ENCODE measurements at places on chromosomes 16 and 17.
A peak's percentile ranks its signal among the peaks of the same experiment; 100 is the strongest.

DNA sequence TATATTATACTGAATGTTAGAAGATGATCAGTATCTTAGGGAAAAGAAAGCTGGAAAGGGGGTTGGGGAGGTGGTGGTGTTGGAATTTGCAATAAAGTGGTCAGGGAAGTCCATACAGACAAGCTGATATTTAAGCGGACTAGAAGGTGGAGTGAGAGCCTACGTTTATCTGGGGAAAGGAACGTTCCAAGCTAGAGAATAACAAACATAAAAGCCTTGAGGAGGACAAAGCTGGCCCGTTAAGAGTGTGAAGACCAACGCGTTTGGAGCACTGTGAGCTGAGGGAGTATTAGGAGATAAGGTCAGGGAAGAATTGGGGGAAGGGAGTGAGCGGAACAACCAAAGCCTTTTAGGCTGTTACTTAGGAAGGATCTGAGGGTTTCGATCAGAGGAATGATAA lies 1.4 kb downstream of the DDX42 start:
- DNase-seq: no peak

GRCh38 chr17:77306790-77307478 lies 166.2 kb downstream of the SEC14L1 start:
- DNase-seq: no peak

- peak; percentile 16 for DNase-seq
Observed at GRCh38 chr17:58587713-58588117, 73.3 kb upstream of the MTMR4 start.

- no peak for DNase-seq
Observed at GRCh38 chr17:57210972-57211411, 45.3 kb upstream of the MSI2 start.

- DNase-seq: no peak
Observed at GRCh38 chr17:38544839-38545209, 60.9 kb downstream of the SRCIN1 start.

GRCh38 chr16:67760206-67760955 lies 41.3 kb upstream of the GFOD2 start:
- no peak for DNase-seq

DNA sequence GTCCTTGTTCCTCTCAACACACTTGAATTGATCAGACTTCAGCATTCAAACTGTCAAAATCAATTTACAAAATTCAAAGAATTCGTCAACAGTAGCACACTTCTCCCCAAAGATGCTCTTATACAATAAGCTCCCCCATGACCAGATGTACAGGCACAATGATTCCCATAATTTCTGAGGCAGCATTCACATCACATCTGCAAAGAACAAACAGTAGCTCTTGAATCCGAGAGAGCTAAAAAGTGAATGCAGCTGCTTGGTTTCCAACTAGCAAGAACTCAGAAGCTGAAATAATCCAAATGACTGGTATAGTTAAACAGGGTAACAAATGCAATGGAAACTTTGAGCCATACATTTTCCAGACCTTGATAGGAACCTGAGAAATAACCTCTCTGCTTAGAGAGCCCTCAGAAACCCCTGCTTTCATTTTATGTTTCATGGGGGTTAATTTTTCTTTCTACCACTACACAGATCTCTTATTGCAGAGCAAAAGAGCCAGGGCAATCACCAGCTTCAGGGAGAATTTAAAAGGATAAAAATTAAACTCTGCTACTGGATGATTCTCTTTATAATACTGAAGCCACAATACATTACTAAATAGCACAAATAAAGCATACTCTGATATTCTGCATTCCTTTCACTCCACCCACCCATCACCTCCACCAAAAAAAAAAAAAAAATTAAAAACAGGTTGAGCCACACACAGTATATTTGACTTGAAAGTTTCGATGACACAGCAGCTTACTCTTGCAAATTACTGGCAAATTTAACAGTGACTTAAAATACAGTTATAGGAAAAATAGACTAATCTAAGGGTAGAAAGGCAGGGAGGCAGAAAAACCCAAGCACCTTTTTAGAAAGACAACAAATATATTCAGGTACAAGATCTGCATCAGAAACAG lies 23.1 kb upstream of the TMEM97 start:
- DNase-seq: no peak

GRCh38 chr17:79989106-79989835 lies 46.4 kb downstream of the TBC1D16 start:
- no peak for DNase-seq

DNA sequence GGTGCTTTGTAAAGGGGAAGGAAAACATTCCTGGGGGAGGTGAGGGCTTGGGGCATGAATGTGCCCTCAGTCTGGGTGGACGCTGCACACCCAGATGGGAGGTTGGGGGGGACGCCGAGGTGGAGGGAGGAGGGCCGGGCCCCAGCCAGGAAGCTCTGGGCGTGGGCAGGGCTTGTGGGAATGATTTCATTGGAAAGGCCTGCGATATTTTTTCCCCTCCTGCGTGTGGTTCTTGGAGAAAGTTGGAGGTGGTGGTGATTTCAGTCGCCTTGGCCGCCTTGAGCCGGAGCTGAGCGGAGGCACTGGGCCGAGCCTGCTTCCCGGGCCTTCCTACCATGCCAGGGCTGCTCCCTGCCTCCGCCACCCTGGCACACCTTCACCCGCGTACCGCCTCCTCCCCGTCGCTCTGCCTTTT lies 26.4 kb upstream of the CLEC18A start:
- DNase-seq: no peak

- DNase-seq: no peak
Observed at GRCh38 chr17:81040791-81041337, 5.9 kb downstream of the BAIAP2 start.

GRCh38 chr17:142876-143784 lies 5.8 kb downstream of the SCGB1C2 start:
- DNase-seq: no peak

- DNase-seq: no peak
Observed at GRCh38 chr17:45936610-45937009, 42.3 kb downstream of the MAPT start.

DNA sequence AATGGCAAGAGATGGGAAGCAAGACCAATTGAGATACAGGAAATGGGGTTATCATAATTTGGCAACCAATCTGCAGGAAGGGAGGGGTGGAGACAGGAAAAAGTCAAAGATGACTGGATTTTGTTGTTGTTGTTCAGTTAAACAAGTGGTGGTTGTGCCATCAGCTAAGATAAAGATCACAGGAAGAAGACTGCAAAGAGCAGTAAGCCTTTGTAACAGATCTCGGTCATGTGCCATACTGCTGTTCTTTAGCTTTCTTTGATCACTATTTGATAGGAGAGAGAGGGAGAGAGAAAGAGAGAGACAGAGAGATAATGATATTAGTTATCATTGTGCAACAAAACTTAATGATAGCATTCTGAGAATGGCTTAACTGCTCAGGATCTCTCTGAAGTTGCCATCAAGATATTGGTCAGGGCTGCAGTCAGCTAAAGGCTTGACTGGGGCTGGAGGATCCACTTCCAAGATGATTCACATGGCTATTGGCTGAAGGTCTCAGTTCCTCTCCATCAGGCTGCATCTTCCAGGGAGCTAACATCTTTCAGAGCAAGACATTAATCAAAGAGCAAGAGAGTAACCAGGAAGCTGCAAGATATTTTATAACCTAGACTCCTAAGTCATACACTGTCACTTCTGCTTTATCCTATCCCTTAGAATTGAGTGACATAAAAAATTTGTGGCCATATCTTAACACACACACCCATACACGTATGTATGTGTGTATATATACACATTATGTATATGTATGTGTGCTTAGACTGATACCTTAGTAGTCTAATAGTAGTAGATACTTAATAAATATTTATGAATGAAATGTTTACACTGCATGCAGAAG lies 405.0 kb downstream of the SHISA9 start:
- no peak for DNase-seq

DNA sequence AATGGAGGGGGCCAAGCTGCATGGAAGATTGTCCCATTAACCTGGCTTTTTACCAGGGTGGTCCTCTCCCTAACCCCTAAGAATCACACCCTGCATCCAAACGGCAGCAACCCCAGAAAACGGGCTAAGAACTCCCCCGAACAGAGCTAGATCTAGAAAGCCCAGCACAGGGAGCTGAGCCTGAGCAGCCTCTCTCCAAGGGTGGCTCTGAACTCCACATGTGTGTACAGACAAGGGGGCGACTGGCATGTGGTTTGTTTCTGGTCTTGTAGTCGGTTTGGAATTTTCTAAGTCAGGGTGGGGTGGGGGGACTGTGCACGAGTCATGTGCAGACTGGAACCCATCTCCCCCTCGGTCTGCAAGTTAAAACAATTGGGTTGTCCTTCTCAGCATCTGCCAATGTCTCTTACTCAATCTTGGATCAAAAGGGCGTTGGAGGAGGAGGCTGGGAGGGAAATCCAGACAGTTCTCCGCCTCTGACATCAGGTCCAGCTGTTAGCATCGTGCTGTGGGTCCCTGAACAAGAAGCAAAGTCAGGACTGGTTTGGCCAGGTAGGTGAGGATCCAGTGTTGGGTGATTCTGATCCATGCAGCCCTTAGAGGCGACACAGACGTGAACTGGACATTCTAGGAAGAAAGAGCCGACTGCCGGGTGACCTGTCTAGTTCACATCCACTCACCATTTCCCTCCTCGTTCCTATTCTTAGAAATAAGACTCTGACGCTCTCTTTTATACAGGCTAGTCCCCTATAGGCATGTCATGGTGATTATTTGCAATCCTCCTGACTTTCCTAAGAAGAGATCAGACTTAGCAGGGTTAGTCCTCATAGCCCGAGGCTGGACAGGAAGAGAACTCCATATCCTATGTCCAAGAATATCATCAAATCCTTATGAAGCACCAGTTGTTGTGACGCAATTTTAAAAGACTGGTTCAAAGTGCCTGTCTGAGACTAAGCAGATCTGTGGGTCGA lies 381.8 kb downstream of the SOX9 start:
- no peak for DNase-seq

DNA sequence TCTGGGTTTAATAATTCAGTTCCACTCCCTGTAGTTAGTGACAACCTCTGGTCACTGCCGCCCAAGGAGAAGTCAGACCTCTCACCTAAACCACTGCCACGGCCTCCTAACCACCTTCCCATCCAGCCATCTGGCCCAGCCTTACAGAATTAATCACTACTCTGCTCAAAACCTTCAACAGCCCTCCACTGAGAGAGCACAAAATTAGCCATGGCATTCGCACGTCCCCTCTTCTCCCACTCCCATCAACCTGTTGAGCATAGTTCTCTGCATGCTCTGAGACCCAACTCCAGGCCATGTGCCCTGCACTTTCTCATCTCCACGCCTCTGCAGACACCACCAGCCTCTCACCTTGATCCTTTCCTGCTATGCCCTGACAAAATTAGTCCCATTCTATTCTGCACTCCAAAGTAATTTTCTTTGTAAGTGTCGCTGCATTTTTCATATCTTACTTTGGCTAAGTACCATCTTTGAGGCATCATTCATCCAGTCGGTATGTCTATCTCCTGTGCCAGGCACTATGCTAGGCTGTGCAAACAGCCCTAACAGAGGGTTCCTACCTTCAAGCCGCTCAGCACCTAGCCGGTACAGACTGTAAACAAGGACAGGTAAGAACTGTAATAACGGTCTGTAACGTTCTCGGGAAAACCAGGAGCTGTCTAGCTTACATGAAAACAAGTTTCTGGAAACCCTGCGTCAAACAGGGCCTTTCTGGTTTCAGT lies 963 bp downstream of the COPRS start:
- no peak for DNase-seq

GRCh38 chr17:31926100-31926729 lies 10.6 kb upstream of the SUZ12 start:
- no peak for DNase-seq

DNA sequence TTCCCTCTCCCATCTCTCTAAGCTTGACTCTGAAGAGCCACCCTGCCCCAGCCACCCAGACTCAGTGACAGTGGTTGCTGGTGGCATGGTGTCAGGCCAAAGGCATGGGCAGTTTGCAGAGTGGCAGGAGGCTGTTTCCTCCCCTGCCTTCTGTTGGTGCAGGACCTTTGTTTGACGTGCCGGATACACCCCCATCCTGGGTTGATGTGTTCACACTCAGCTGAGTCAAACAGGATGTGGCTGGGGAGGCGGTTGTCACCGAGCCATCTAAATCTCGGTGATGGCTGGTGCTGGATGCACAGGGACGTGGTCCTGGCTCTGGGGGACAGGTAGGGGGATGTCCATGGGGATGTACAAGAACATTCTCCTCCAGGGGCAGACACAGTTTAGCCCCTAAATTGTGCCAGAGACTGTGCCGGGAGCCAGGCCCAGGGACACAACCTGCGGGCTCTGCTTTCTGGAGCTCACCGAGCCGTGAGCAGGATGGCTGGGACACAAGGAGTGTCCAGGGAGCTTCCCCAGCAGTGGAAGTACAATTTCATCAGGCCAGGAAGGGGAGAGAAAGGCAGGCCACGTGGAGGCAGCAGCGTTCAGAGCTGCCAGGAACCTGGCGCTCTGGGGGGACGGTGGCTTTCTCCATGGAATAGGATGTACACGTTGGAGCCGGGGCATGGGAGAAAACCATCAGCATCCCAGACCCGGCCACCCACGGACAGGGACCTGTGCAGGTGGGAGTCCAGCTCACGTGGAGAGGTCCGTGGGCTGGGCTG lies 264.2 kb downstream of the SEC14L1 start:
- DNase-seq: peak; percentile 53

GRCh38 chr17:73705594-73705993 lies 61.3 kb upstream of the SDK2 start:
- DNase-seq: no peak
